ENCODE measurements at places on chromosomes 2 and 18.

- no peak for DNase-seq
Observed at GRCh38 chr2:71802556-71802955, 345.1 kb downstream of the CYP26B1 start.

GRCh38 chr2:16040271-16041010 is 100.1 kb downstream of the MYCN start:
- no peak for DNase-seq

DNA sequence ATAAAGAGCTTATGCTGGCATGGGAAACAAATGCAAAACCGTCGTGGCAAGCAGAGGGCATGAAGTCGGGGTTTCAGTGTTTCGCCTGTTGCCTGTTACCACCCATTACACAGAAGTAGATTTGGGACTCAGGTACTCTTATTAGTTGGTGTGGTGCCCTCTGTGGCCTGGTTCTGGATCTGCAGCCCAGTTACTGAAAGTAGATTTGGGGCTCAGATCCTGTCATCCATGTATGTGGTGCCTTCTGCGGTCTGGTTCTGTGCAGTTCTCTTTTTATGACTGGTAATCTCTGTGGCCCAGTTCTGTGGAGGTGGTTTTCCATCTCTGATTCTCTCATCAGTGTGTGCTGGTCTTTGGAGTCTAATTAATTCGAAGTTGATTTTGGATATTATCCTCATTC is 45.2 kb downstream of the ADNP2 start:
- peak; percentile 46 for DNase-seq

DNA sequence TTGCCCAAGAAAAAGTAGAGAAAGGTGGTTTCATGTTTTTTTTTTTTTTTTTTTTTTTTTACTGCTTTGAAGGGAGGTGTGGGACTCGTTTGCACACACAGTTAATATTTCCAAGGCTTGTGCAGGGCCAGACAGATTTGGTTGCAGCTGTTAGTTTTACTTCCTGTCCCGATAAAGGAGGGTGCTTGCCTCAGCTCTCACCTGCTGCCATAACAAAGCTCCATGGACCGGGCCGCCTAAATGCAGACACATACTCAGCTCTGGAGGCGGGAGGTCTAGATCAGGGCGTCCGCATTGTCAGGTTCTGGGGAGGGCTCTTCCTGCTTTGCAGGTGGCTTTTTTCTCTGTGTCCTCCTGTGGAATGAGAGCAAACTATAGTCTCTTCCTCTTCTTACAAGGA is 69.9 kb downstream of the ODC1 start:
- DNase-seq: no peak

DNA sequence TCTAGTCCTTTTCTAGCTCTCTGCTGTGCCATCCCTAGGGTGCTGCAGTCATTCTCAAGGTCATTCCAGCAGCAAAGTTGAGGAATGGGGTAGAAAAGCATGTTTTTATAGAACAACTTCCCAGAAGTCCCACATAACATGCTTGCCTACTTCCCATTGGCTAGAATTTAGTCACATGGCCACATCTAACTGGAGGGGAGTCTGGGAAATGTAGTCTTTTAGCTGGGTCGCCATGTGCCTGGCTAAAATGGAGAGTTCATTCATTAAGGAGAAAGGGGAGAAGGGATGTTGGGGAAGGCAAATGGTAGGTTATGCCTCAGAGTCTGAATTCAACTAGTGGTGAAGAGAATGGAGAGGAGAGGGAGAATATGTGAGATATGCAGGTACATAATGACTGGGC is 85.7 kb downstream of the SLC4A3 start:
- DNase-seq: peak; percentile 45

- no peak for DNase-seq
Observed at GRCh38 chr2:58907644-58908043, 666.5 kb upstream of the FANCL start.

- DNase-seq: no peak
Observed at GRCh38 chr2:231856959-231857358, 69.2 kb downstream of the NPPC start.

- DNase-seq: peak; percentile 70
Observed at GRCh38 chr2:42513252-42513918, 19.6 kb upstream of the KCNG3 start.

DNA sequence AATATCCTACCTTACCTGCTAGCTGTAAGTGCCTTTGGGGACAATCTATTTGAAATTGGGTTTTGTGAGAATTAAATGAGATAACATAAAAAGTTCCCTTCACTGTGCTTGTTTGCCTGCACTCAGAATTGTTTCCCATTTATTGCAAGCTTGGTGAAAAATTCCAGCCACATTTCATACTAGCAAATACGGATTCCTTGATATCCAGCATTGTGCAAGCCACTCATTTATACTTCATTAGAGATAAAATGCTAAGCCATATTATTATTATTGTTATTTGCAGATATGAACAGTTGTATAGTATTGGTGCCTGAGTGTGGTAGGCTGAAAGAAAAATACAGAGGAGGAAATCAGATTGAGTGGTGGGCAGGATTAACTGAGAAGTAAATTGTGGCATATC is 31.9 kb downstream of the ACSL3 start:
- DNase-seq: no peak

- DNase-seq: peak; percentile 81
Observed at GRCh38 chr18:35355140-35355618, 11.0 kb upstream of the ZNF24 start.

DNA sequence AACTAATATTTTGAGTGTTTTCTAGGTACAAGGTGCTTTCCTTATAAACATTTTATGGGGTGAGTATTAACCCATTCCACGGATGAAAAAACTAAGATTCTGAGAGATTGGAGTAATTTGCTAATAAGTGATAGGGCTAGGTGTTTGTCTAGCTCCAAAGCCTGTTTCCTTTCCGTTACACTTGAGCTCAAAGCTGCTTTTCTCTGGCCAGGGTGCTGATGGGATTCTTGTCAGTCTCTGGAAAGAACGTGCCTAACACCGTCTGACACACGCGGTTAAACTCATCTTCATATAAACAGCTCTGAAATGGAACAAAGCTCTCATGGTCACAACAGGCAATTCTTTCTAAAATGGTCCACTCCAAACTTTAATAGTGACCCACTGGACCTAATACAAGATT is 2.0 kb upstream of the ANKRD29 start:
- peak; percentile 24 for DNase-seq

GRCh38 chr2:163471947-163472346 is 263.9 kb downstream of the FIGN start:
- DNase-seq: peak; percentile 40

DNA sequence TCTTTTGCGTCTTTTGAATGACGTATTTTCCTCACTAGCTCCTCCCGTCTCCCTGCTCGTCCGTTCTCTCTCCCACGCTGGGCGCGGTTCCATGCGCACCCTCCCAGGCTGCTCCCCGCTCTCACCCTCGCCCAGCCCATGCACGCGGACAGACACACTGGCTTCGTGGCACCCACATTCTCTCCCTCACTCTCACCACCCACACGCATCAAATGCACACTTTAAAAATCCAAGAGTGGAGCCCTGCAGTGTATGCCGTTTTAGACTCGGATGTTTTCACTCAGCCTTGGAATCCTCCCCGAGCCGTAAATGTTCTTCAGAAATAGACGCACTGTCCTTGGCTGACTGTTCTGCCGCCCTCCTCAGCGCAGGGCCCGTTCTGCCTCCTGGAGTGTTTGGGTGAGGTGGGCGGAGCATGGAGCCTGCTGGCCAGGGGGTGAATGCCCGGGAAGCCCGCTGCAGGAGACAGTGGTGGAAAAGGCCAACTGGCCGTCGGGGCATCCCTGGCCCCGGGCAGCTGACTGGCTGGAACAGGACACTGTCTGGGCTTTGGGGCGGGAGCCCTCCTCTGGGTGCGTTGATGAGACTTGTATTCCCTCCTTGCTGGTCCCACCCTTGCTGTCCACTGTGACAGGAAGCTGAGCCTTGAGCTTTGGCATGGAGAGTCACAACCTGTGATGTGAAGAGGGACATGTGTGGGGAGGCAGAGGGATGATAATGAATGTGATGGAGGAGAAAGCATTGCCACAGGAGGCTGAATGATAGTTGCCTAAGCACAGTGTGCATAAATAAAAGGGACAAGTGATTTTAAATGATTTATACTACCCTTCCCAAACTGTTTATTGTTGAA is 35.4 kb upstream of the LYPD6B start:
- DNase-seq: no peak

GRCh38 chr2:166900700-166901099 is 12.4 kb downstream of the XIRP2 start:
- peak; percentile 36 for DNase-seq

- peak; percentile 24 for DNase-seq
Observed at GRCh38 chr2:186532891-186533290, 46.8 kb downstream of the ZC3H15 start.

GRCh38 chr2:102509749-102510148 is 36.7 kb downstream of the SLC9A4 start:
- peak; percentile 84 for DNase-seq

DNA sequence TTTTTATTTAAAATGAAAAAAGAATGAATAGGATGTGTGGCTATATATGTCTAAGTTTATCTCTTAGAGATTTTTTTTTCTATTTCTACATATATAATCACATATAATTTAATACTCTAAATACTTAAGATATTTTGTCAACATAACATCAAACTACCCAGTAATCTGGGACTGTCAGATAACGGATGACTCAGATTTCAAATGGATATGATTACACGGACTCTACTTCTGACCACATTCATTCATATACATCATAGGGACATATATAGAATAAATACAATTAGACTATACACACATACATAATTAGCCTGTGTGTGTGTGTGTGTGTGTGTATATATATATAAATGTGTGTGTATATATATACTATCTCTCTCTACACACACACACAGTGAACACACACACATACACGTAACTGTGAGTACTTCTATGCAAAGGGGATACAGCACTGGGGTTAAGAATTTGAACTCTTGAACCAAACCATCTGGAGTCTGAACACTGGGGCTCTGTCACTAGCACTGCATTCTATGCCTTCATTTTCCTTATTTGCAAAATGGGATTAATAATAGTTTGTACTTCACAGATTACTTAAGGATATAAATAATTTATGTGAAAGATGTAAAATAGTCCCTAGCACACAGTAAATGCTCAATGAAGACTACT is 59.5 kb downstream of the CHN1 start:
- no peak for DNase-seq

DNA sequence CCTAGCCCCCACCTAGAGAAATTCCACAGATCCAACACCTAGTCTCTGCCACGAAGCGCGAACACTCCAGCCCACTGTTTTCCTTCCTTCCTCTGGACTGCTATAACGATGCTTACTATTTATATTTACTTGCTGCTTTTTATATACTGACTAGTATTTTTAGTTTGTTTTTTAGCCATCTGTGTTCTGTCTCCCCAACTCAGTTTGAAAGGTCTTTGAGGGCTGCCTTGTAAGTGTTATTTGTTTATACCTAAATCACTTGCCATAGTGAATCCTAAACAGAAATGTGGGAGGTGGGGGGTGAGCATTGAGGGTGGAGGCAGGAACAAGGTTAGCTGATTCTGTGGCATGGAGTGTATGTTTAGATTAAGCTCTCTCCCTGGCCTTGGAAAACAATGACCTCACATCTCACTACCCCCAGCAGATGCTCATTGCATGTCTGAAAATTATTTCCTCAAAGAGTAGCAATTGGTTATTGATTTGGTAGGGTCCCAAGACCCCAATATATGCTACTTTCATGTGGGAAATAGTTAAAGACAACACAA is 1.1 kb upstream of the NCKAP5 start:
- no peak for DNase-seq

GRCh38 chr2:105517814-105518705 is 119.2 kb upstream of the FHL2 start:
- no peak for DNase-seq

GRCh38 chr2:98505971-98506664 is 61.5 kb downstream of the INPP4A start:
- peak; percentile 57 for DNase-seq

- DNase-seq: peak; percentile 75
Observed at GRCh38 chr2:31271851-31272267, 37.9 kb downstream of the EHD3 start.

DNA sequence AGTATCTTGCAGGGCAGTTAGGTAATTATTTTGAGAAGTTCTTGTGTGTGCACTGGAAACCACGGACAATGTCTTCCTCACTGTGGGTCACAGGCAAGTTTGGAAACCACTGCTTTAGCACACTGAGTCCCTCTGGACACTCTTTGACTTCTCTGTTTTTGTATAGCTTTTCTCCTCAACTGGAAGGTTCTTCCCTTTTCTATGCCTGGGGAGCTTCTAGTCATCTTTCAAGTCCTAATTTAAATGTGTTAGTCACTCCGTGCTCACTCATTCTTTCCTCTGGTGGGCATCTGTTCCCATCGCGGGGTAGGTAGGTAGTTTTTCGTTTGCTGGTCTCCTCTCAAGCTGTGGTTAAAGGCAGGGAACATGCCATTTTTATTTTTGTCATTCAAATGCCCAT is 32.1 kb downstream of the E2F6 start:
- no peak for DNase-seq

- DNase-seq: no peak
Observed at GRCh38 chr2:228653884-228654283, 472.4 kb upstream of the SPHKAP start.

DNA sequence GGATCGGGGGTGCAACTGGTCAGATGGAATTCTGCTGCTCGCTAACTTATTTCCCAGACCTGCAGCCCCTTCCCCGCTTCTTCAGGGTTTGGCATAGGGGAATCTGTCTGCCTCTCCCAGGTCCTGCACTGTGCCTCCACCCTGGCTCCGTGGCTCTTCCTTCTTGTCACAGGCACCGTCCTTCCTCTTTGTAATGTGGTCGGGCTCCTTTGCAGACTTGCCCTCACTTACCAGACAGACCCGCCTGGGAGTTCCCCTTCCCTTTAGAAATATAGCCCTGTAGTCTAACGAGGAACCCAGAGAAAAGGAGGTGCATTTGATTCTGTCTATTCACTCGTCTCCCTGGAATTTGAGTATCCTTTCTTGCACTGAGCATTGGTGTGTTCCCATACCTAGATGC is 63.9 kb upstream of the PAX8 start:
- DNase-seq: no peak

- DNase-seq: no peak
Observed at GRCh38 chr2:237205561-237205971, 119.9 kb downstream of the COPS8 start.

GRCh38 chr2:156445296-156446220 is 9.4 kb downstream of the GPD2 start:
- DNase-seq: peak; percentile 84

- DNase-seq: no peak
Observed at GRCh38 chr2:241760301-241760771, 16.3 kb upstream of the GAL3ST2 start.
